Naive thymus-derived CD4-positive, alpha-beta T cell (primary cell): ENCODE measurements at places on chromosomes 11 and 22. TPM values are rescaled to one million over a fixed set of nuclear protein-coding genes. Genes with fewer than 3 reads are reported as not detected.

The BIK gene
- total RNA-seq, result 0.94 and 1.1 TPM in 2 replicates

The CCDC88B gene
- total RNA-seq, result 151 and 155 TPM in 2 replicates

The MYRF gene
- 0.29 TPM for total RNA-seq

The AP5B1 gene
- total RNA-seq, result 21.7 TPM

The LGR4 gene
- total RNA-seq, result 0.05 TPM in 1 of 2 replicates, not detected in the other

- DNase-seq, result no peak
Measured at GRCh38 chr11:69317401-69318092, 23.6 kb downstream of the MYEOV start.

DNA sequence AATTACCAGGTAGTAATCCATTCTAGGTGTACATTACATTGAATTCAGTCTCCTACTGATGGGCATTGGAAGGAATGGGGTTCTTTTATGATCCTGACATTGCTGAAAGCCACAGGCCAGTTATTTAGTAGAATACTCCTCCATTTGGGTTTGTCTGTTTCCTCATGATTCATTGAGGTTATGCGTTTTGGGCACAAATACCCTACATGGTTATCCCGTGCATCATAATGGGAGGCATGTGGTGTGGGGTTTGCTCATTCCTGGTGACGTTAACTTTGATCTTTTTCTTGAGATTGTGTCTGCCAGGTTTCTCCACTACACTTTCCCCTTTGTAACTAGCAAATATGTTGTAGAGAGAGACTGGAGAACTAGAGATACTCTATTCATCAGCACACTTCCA, 5.5 kb downstream of the FOLR3 start:
- DNase-seq, result no peak
